OCI-LY7 (cell line): ENCODE measurements at places on chromosomes 1 and 21. TPM values are rescaled to one million over a fixed set of nuclear protein-coding genes. Genes with fewer than 3 reads are reported as not detected.

GRCh38 chr1:97903626-97904025 is 17.2 kb downstream of the DPYD start:
- no peak for DNase-seq

- peak; percentile 73 for DNase-seq
These were observed 4.4 kb upstream of the LGR6 start for GRCh38 chr1:202189001-202189790.

GRCh38 chr1:179953974-179954492 is 577 bp upstream of the CEP350 start:
- DNase-seq: peak; percentile 71

DNA sequence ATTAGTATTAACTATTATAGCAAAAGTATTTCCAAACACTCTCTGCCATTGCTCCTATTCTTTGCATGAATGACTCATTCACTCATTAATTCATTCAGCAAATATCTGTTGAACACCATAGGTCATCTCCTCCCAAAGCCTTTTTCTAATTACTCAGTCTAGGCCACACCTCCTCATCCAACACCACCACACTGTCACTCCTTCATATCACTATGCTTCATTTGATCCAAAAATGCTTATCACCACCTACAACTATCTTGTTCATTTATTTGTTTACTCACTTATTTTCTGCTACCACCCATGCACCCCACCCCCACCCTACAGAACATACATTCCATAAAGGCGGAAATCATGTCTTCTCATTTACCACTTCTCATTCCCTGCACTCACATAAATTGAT is 94.4 kb upstream of the TNFSF4 start:
- DNase-seq: no peak

GRCh38 chr1:34712007-34712688 is 42.7 kb upstream of the GJB5 start:
- DNase-seq: no peak

Gene EVA1C
- not detected in 2 replicates for total RNA-seq

Gene CDA
- not detected in 2 replicates for total RNA-seq

DNA sequence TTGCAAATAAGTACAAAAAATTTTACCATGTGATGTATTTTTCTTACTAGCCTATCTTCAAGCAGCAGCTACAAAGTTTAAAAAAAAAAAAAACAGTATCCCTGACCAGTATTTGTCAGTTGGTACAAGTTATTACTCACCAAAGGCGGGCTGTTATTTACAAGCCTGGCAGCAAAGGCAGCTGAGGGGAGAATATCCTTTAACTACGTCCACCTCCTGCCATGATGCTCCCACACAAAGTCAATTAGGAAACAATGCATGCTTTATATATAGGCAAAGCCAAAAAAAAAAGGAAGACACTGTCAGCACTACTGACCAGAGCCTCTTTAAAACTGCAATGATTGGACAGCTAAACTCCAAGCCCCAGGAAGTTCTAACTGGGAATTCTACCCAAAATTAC is 13.7 kb downstream of the PSMA5 start:
- DNase-seq: no peak

Gene C1QB
- not detected in 2 replicates for total RNA-seq

GRCh38 chr1:107710005-107710404 is 255.0 kb downstream of the VAV3 start:
- DNase-seq: no peak

DNA sequence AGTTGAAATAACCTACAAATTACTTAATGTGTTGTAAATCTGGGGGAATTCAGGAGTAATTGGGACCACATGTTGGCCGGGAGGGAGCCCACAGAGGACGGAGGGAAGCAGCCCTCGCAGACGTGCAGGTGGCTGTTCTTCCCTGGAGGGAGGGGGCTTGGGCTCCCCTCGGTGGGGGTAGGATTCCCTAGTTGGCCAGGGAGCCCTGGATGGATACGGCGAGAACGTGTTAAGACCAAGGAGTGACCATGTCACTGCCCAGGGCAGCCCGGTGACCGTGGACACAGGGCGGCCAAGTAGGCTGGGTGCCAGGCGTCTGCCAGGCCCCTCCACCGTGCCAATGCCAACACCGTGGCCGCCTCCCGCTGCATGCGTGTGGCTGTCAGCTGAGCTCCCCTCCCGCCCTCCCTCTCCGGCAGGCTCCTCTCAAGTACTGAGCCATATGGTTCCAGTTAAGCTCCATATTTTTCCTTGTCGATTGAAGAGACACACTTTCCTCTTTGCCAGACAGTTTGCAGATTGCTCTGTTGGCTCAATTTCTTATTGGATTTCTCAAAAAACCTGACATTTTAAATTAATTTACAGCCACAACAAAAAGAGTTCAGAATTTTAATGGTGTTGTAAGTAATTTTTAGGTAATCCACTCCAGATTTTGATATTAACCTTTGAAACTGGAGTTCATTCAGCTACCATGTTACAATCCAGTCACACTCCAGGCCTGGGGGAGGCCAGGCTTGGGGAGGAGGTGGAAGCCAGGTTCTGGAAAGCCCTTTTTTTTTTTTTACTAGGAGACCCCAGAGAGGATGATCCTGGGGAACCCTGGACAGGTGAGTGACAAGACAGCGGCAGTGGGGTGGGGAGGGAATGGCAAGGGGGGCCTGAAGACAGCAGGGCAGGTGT is 71.2 kb downstream of the CASZ1 start:
- DNase-seq: no peak

Gene GPA33
- not detected in 2 replicates for total RNA-seq

DNA sequence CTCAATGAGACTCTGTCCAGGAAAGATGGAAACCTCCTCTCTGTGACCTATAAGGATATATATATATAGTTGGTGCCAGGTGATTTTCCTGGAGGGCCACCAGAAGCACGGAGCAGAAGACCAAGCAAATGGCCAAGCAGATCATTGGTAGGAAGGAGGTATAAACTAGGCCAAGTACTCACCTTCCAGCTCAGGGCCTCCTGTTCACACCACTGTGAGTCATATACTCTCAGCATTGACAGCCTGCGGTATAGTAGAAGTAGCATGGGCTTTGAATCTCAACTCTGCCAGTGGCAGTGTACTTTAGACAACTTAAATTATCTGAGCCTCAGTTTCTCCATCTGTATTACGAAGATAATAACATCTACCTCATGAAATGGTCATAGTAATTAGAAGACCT is 15.4 kb downstream of the IL12RB2 start:
- no peak for DNase-seq

GRCh38 chr21:43367296-43367695 is 59.6 kb downstream of the SIK1 start:
- DNase-seq: no peak

GRCh38 chr1:16621300-16621658 is 7.9 kb upstream of the NBPF1 start:
- DNase-seq: no peak

DNA sequence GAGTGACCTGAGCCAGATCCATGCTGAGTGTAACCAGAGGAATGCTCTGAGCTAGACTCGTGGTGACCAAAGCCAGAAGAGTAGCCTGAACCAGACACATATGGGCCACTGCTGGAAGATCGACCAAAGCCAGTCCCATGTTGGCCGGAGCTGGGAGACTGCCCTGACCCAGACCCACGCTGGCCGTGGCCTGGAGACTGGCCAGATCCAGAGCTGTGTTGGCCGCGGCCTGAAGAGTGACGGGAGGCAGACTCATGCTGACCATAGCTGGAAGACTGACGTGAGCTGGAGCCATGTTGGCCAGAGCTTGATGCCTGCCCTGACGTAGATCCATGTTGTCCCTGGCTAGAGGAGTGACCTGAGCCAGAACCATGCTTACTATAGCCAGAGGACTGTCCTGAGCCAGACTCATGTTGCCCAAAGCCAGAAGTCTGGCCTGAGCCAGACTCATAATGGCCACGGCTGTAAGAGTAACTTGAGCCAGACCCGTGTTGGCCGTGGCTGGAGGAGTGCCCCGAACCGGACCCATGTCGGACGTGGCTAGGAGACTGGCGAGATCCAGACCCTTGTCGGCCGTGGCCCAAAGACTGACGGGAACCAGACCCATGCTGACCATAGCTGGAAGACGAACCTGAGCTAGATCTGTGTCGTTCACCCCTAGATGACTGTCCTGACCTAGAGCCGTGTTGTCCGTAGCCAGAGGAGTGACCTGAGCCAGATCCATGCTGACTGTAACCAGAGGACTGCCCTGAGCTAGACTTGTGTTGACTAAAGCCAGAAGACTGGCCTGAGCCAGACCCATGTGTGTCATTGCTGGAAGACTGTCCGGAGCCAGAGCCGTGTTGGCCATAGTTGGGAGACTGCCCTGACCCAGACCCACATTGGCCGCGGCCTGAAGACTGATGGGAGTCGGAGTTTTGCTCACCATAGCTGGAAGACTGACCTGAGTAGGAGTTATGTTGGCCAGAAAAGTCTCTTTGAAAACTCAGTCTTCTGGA is 3.5 kb downstream of the HRNR start:
- no peak for DNase-seq

- DNase-seq: no peak
These were observed 556.4 kb downstream of the KIF26B start for GRCh38 chr1:245710961-245711903.

Gene FNBP1L
- 0.13 and 0.37 TPM in 2 replicates for total RNA-seq

Gene PGLYRP4
- not detected in 2 replicates for total RNA-seq
